ENCODE measurements at places on chromosomes 2 and 18. TPM values are rescaled to one million over a fixed set of nuclear protein-coding genes. Genes with fewer than 3 reads are reported as not detected.

DNA sequence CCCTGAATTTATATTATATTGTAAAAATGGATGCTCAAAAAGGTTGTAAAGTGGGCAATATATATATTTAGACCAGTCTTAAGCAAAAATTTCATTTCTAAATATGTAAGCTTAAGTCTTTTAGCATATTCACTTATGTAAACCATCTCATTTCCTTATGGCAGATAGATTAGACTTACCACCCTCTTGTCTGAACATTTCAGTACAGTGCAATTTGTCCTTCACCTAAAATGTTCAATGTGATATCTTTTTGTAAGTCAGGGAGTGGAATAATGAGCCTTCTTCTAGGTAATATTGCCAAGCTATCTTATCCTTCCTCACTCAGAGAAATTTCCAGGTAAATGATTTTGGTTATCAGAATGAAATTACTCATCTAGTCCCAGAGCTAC is 92.3 kb downstream of the KLF7 start:
- DNase-seq = no peak

- no peak for DNase-seq
Measured at GRCh38 chr18:31490833-31491232, 7.1 kb upstream of the DSG2 start.

GRCh38 chr2:19811186-19811585 is 90.6 kb downstream of the TTC32 start:
- no peak for DNase-seq

- no peak for DNase-seq
Measured at GRCh38 chr2:196983934-196984333, 57.4 kb upstream of the PGAP1 start.

GRCh38 chr2:205646680-205647079 is 35.6 kb upstream of the NRP2 start:
- no peak for DNase-seq

DNA sequence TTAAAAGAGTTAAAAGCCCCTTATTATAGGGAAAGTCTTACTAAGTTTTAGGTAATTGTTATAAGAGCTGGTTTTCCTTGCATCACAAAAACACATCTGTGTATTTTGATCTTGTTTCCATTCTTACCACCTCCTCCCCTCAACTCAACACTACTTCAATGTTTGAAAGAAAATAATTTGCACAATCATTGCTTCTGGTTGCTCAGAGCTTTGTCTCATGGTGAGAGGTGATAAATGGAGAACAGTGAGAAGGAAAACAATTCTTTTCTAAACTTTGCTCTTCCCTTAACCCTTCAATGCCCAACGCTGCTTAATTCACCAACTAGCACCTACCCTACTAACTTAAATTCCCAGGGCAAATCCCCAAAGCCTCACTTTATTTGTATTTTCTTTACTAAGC is 268.1 kb upstream of the LINC00305 start:
- no peak for DNase-seq

- no peak for DNase-seq
Measured at GRCh38 chr18:36770315-36770946, 58.4 kb downstream of the TPGS2 start.

- DNase-seq = no peak
Measured at GRCh38 chr2:218262237-218262600, 1.4 kb downstream of the GPBAR1 start.

GRCh38 chr2:234203135-234203984 is 152.9 kb downstream of the SPP2 start:
- no peak for DNase-seq

The ZNF638 gene
- 230 TPM for total RNA-seq

The CFAP210 gene
- total RNA-seq = not detected

The CASP8 gene
- total RNA-seq = 14.6 TPM

The RMDN2 gene
- total RNA-seq = 7.4 TPM

The IMP4 gene
- total RNA-seq = 67.4 TPM

The AMER3 gene
- total RNA-seq = not detected

Data from thoracic aorta (tissue), 2 donors.